ENCODE measurements at places on chromosomes 3 and 15.

DNA sequence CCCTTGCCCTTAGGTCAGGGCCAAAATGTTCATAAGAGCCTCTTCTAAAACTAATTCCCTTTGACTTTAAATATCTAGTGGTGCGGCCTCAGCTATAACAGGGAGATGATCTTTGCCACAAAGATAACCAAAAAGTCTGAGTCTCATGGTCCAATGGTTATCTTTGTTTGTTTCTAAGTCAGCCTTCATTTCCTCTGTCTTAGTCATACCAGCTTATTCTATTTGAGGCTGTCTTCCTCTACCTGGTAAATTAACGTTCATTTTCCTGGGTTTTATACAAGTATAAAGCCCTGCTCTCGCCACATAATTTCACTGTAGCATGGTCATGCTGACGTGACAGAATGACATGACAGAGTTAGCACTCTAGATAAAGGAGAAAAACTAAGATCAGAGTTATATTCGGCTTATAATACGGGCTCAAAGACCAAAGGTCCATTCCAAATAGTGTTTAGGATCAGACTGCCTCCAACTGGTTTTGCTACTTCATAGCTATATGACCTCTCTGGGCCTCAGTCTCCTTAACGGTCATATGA lies 18.4 kb downstream of the ZNF860 start:
- DNase-seq, result no peak

DNA sequence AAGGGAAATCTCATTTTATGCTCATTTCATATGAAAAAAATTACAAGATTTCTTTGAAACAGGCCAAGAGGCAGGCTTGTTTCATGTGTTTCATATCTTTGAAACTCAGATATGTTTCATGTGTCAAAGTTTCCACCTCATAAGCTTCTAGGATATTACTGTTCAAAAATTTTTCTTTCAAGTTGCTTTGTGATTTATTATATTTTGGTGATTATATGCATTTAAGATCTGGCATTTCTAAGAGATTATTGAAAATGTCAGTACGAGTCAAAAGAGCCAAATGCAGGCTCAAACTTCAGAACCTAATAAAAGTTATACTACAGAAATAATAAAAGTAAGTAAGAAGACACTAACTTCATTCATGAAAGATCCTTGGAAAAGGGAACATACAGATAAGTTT lies 590.1 kb downstream of the UNC13C start:
- no peak for DNase-seq

- DNase-seq, result no peak
These were observed 38.6 kb upstream of the HES1 start for GRCh38 chr3:194097141-194097882.

- no peak for DNase-seq
These were observed 297.6 kb downstream of the CHL1 start for GRCh38 chr3:494190-494589.

GRCh38 chr3:193816656-193817311 lies 223.8 kb downstream of the OPA1 start:
- no peak for DNase-seq

- no peak for DNase-seq
These were observed 391.4 kb downstream of the KCNH8 start for GRCh38 chr3:19539518-19540392.

- no peak for DNase-seq
These were observed 20.3 kb downstream of the SPG21 start for GRCh38 chr15:64969401-64969800.

DNA sequence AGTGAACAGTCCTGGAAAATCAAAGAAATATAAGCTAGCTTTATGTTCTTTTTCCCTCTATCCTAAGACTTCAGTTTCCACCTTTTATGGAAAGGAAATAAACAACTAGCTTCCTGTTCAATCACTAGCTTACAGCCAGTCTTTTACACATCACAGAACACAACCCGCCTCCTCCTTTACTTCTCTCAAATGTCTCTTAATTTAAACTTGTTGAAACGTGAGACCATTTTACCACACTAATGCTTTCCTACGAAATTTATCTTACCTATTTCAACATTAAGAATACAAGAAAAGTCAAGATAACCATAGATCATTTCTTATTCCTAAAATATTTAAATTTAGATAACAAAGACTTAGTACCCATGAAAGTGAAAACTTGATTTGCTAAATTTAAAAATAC lies 6.2 kb downstream of the PRTG start:
- DNase-seq, result no peak

DNA sequence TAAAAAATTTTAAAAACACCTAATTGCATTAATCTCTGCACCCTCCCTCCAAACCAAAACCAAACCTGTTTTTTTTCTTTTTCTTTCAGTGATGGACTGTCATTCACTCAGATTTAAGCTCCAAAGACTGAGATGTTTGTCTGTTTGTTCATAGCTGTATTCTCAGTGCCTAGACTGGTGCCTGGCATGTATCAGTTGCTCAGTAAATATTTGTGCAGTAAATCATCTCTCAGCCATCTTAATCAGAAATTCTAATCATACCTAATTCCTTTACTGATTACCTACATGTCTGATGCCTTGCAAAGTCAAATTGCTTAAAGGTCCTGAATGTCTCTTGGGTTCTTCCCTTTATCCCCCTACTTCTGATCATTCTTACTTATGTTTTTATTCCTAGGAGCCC lies 138.8 kb downstream of the ZNF609 start:
- DNase-seq, result no peak

DNA sequence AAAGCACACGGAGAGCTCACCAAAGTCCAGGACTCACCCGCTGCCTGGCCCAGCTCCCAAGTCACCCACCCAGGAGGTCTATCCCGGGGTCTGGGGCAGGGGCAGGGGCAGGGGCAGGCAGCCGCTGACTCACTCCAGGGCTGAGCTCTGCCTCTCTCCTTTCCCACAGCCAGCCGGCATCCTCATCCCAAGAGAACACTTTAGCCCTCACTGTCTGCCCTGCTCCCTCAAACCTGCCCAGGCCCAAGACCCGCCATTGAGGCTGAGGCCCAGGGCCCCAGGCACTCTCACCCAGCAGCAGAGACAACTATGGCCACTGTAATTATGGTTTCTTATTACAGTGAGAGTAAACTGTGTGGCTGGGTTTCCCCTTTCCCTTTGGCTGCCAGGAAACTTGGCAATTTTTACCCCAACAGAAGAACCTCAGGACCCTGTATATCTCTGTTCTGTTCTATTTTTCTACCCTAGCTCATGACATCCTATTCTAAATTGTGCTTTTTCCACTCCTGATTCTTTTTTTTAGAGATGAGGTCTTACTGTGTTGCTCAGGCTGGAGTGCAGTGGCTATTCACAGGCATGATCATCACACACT lies 53.0 kb downstream of the IQSEC1 start:
- no peak for DNase-seq

DNA sequence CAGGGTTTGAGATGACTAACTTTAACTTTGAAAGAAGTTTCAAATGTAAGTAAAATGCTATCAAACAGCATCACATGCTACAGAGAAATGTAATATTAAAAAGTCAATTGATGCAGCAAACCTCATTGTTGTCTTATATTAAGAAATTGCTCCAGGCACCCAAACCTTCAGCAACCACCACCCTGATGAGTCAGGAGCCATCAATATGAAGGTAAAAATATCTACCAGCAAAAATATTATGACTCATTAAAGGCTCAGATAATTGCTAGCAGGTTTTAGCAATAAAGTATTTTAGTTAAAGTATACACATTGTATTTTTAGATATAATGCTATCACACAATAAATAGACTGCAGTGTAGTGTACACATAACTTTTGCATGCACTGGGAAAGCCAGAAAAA lies 746.3 kb downstream of the ZPLD1 start:
- no peak for DNase-seq

DNA sequence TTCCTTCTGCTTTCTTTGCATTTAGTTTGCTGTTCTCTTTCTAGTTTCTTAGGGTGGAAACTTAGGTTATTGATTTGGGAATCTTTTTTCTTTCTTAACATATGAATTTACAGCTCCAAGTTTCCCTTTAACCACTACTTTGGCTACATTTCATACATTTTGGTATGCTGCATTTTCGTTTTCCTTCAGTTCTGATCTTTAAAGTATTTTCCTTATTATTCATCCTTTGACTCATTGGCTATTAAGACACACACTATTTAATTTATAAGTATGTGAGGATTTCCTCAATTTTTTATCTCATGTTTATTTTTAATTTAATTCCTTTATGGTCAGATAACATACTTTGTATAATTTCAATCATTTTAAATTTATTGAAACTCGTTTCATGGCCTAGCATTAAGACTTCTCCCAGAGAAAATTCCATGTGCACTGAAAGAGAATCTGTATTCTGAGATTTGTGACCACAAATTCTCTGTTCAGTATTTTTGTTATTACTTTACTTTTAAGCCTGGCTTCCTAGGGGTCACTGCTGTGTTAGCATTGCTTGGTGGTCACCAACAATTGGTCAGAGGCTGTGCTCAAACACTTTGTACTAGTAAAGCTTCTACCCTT lies 87.7 kb downstream of the CFAP20DC start:
- no peak for DNase-seq

- DNase-seq, result no peak
These were observed 171.9 kb upstream of the CCDC54 start for GRCh38 chr3:107205358-107205757.

DNA sequence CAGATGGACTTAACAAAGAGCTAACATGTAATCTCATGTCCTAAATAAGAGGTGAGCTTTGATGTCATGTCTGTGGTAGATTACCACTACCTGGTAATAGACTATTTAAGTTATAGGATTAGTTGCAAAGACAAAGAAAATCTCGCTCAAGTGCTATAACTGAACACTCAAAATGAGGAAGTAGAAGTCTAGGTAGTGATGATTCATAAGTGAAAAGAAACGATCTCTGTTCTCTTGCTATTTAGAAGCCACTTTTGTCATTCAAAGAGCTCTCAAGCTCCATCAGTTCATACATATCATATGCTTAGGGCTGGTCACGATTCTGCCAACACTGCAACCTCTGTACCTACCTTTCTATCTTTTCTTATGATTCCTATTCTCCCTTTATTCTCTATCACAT lies 110.9 kb downstream of the EDEM1 start:
- DNase-seq, result no peak

- DNase-seq, result no peak
These were observed 22.7 kb downstream of the PSMD6 start for GRCh38 chr3:64000453-64001055.

DNA sequence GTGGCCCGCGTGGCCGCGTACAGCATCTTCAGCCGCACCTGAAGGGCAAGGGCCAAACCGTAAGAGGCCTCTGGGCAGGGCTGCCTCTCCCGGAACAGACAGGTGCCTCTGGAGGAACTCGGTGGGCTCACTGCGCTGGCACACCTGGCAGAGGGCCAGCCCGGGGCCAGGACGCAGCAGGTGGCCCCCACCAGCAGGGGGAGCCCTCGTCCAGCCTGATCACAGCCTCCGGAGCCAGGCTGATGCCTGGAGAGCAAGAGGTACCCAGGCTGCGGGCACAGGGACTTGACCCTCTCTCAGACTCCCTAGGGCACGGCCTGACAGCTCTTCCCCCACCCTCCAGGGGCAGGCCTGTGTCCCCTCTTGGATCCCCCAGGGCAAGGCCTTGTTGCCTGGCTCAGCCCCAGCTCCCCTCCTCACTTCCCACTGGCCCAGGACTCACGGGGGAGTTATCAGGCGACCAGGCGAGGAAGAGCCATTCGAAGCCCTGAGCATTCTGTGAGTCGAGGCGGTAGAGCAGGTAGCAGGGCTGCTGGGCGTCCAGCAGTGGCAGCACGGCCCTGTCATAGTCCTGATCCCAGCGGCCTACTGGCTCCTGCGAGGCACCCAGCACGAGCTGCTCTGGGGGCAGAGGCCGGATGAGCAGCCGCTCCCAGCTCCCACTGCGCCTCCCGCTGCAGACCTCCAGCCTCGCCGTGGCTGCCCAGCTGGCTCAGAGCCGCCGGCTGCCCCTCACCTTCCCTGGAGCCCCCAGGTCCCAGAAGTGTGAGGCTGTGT lies 6.2 kb upstream of the TLR9 start:
- DNase-seq, result peak; percentile 85

GRCh38 chr3:178684881-178685590 lies 148.8 kb downstream of the KCNMB2 start:
- DNase-seq, result no peak

DNA sequence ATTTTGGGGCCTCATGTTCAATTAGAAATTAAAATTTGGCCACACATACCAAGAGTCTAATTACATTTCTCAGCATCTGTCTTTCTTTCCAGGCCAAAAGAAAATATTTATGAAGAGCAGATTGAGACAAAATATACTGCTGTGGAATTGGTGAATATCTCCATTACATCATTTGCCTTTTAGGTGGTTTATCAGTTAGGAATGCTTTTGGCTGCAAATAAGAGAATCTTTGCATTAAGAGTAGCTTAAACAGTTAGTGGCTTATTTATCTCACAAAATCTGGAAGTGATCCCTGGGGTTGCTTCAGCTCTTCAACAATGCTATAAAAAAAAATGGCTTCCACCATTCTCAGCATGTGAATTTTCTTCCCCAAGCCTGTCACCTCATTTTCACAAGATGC lies 308.7 kb downstream of the MAGI1 start:
- no peak for DNase-seq

- DNase-seq, result no peak
These were observed 3.2 kb upstream of the BCL2L10 start for GRCh38 chr15:52115598-52116427.

DNA sequence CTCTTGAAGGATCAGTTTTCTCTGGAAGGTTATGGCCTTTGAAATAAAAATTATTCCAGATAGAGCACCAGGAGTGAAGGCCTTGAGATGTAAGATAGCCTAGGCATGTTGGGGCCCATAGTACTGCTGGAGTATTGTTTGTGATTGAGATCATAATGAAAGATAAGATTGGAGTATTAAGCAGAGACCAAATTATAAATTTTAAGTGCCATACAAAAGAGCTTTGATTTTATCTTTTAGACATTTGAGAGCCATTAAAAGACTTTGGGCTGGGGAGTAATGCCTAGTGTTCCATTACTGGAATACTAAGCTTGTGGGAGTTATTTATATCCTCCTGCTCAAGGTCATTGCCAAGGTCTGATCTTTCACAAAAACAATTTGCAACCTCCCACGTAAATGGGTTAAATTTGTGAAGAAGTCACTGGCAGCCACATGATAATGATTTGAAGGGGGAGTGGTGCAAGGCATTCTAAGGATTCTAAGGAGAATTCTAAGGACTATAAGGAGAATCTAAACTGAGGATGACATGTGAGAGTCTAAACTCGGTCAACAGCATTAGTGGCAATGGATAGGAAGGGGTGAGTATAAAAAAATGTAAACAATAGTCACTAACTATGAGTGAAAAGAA lies 12.8 kb downstream of the ELL3 start:
- no peak for DNase-seq

- no peak for DNase-seq
These were observed 163.2 kb downstream of the RSL24D1 start for GRCh38 chr15:55033574-55033973.
